ENCODE measurements at places on chromosomes 1 and 21.
A peak's percentile ranks its signal among the peaks of the same experiment; 100 is the strongest.

DNA sequence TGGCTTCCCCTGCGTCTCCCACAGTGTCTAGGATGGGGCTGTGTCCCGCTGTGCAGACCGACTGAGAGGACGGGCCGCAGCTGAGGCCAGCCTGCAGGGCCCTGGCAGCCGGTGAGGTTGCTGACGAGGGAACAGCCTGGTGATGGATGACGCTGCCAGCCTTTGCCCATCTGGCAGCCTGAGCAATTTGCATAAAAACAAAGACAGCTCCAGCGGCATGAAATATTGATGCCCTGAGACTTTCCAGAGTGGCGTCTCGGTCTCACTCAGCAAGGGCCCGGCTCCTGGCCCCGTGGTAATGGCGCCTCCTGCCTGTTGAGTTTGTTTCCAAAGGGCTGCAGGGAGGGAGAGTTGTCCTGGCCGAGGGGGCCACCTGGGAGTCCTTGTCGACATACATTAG, 19.1 kb upstream of the KCNA10 start:
- peak; percentile 95 for DNase-seq

- no peak for DNase-seq
Observed at GRCh38 chr1:18899363-18900049, 2.8 kb downstream of the ALDH4A1 start.

DNA sequence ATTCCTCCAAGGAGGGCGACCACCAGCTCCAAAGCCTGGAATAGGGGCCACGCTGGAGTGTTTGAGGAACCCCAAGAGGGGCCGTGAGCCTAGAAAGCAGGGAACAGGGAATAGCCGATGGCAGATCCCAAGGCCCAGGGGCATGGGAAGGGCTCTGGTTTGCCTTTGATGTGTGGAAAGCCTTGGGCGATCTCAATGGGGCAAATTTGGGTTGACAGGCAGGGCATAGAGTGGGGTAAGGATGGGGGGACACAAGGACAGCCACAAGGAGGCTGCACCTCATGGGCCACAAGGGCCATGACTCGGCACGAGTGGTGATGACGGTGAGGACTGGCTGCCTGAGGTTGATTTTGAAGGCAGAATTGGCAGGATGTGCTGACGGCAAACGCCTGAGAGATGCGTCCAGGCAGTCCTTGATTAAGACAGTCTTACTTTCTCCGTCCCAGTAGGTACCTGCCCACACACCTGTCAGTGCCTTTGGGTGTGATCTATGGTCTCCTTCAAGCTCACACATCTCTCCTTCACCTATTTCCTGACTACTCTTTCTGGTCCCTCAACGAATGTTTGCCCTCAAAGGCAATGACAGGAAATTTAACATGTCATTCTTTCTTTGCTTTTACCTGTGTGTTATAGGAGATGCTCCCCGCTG, 2.0 kb upstream of the TMPRSS3 start:
- DNase-seq = no peak

DNA sequence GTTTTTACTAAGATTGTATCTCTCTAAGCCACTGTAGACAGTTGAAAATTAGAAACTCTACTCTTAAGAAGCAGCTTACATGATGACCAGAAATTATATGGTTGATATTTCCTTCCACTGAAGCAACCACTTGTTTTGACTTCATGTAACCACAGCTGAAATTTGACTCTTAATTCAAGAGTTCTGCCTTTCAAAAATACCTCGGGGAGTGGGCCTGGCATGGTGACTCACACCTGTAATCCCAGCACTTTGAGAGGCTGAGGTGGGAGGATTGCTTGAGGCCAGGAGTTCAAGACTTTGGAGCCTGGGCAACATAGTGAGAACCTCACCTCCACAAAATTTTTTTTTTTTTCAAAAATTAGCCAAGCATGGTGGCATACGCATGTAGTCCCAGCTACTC, 4.3 kb downstream of the AMPD1 start:
- no peak for DNase-seq

All from NCI-H1694 treated with DMSO at 0.1 percent for 48 hours (cell line).